ENCODE measurements at places on chromosomes 5 and 9. TPM values are rescaled to one million over a fixed set of nuclear protein-coding genes. Genes with fewer than 3 reads are reported as not detected.

The COL27A1 gene
- 138 TPM for total RNA-seq

The AIF1L gene
- total RNA-seq = 20.0 TPM

The SIL1 gene
- total RNA-seq = 51.2 TPM

The SLCO6A1 gene
- 6.2 TPM for total RNA-seq

The RGS3 gene
- 24.9 TPM for total RNA-seq

The CNTNAP3 gene
- 1.3 TPM for total RNA-seq

The PCDHB14 gene
- total RNA-seq = 7.1 TPM

The CDC14B gene
- total RNA-seq = 39.3 TPM

The CKMT2 gene
- total RNA-seq = 2.3 TPM

The TAF1L gene
- not detected for total RNA-seq

The PCA3 gene
- total RNA-seq = not detected

The SLIT3 gene
- total RNA-seq = 65.1 TPM

The PCDH12 gene
- 0.18 TPM for total RNA-seq

The CCL28 gene
- not detected for total RNA-seq

The GABRB2 gene
- total RNA-seq = 0.78 TPM

The PCDHB5 gene
- total RNA-seq = 6.8 TPM

The CERCAM gene
- total RNA-seq = 134 TPM

The RGS7BP gene
- 1.0 TPM for total RNA-seq

The FBLL1 gene
- total RNA-seq = 0.95 TPM

The ANKRD55 gene
- 0.18 TPM for total RNA-seq

The TMC1 gene
- total RNA-seq = 0.22 TPM

The GABRA6 gene
- total RNA-seq = not detected

The FAXDC2 gene
- 33.9 TPM for total RNA-seq

The SLC6A7 gene
- not detected for total RNA-seq

The LEAP2 gene
- total RNA-seq = 2.6 TPM
